Bronchial smooth muscle cell (primary cell): ENCODE measurements at places on chromosomes 11 and 22. TPM values are rescaled to one million over a fixed set of nuclear protein-coding genes. Genes with fewer than 3 reads are reported as not detected.

FGF19 gene
- not detected in 2 replicates for total RNA-seq

APOL5 gene
- not detected in 2 replicates for total RNA-seq

MS4A12 gene
- not detected in 2 replicates for total RNA-seq

OR5T2 gene
- not detected in 2 replicates for total RNA-seq

PNPLA5 gene
- total RNA-seq = 0.16 TPM in 1 of 2 replicates, not detected in the other

CSNK2A3 gene
- 0.47 and 0.86 TPM in 2 replicates for total RNA-seq

TENM4 gene
- 93.3 and 139 TPM in 2 replicates for total RNA-seq

NRGN gene
- total RNA-seq = 0.32 TPM in 1 of 2 replicates, not detected in the other

KRTAP5-8 gene
- not detected in 2 replicates for total RNA-seq

LGR4 gene
- 3.0 and 11.5 TPM in 2 replicates for total RNA-seq

OR2D2 gene
- total RNA-seq = 0.09 and 0.16 TPM in 2 replicates

NXPE4 gene
- not detected in 2 replicates for total RNA-seq

ZNF195 gene
- total RNA-seq = 11.5 and 11.7 TPM in 2 replicates

APOBEC3C gene
- 7.6 and 14.0 TPM in 2 replicates for total RNA-seq

POU2AF2 gene
- total RNA-seq = not detected in 2 replicates

KCNQ1OT1 gene
- 3.9 and 6.3 TPM in 2 replicates for total RNA-seq

KCNJ11 gene
- total RNA-seq = not detected in 2 replicates

IGLL5 gene
- not detected in 2 replicates for total RNA-seq

OR52B4 gene
- not detected in 2 replicates for total RNA-seq

MS4A6E gene
- total RNA-seq = not detected in 2 replicates

CRYAB gene
- total RNA-seq = 9.0 and 11.9 TPM in 2 replicates

KRTAP5-2 gene
- total RNA-seq = not detected in 2 replicates

TLCD5 gene
- total RNA-seq = 6.8 and 6.9 TPM in 2 replicates

C1QTNF5 gene
- 6.9 and 9.1 TPM in 2 replicates for total RNA-seq

C22orf31 gene
- not detected in 2 replicates for total RNA-seq

SLC22A8 gene
- total RNA-seq = under 0.01 TPM in 1 of 2 replicates, not detected in the other

APOBEC3F gene
- 6.1 and 11.8 TPM in 2 replicates for total RNA-seq

P2RY2 gene
- under 0.01 TPM in 1 of 2 replicates, not detected in the other for total RNA-seq

CCDC89 gene
- 7.1 and 8.7 TPM in 2 replicates for total RNA-seq
